ENCODE measurements at places on chromosomes 13 and 19.

DNA sequence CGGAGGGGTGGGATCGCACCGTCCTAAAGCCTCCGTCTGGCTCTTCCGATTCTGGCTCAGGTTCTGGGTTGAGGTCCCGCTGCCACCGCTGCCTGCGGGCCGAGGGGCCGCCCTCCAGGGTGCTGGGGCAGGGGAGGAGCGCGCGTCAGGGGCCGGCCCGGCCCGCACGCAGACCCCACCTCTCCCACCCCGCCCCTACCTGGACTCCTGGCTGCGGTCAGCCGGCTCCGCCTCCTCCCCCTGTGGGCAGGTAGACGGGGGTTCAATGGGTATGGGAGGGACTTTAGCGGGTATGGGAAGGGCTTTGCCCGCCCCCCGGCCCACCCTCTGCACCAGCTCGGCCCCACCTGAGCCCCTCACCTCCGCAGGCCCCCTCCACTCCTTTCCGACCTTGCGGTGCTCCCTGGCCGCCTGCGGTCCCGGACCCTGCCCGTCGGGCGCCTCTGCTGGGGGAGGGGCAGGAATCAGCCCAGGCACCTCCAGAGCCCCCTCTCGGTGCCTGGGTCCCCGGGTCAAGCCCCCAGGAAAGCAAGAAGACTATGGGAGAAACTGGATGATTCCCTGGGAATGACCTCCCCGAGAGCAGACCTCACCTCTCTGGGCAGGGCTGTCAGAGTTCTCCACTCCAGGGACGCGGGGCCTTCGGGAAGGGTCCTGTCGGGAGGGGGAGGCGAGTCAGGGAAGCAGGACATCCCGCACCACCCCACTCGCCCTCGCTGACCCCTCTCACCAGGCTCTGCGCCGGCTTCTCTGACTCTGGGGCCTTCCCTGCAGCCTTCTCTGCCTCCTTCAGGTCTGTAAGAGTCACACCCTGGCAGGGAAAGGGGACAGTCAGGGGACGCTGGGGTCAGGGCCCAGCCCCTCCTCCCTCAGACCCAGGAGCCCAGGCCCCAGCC lies 17.0 kb downstream of the EPS8L1 start:
- DNase-seq: no peak

GRCh38 chr13:37039896-37040295 lies 19.6 kb downstream of the SUPT20H start:
- no peak for DNase-seq

- DNase-seq: no peak
Measured at GRCh38 chr19:29491995-29492577, 33.7 kb upstream of the VSTM2B start.

GRCh38 chr13:113176280-113176679 lies 17.8 kb downstream of the PROZ start:
- DNase-seq: no peak

GRCh38 chr13:32676242-32676641 lies 90.0 kb downstream of the PDS5B start:
- no peak for DNase-seq

DNA sequence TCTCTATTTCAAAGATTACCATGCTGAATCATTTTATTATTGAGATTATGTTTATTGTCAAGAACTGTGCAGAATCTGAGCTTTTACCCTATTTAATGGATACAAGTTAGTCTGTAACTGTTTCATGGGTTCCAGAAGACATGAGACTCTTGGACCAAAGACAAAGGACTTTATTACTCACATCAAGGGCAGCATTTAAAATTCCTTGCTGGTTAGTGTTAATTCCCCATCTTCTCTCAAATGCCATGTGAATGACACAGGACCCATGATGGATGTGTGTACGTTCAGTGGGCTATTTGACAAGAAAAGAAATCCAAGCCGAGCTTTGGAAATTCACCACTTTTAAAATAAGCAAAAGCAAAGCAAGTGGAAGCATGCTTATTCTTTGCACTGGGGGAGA lies 139.9 kb downstream of the PCDH20 start:
- DNase-seq: no peak

DNA sequence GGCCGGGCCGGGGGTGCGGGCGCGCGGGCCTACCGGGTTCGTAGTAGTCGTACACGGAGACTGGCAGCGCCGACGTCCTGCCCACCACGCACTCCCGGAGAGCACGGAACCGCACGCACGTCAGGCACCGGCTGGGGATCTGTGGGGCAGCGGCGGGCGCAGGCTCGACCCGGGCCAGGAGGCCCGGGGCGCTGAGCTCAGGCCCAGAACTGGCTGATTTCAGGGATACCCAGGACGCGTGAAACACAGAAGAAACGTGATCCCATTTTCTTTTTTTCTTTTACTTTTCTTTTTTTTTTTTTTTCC lies 9.0 kb downstream of the F2RL3 start:
- DNase-seq: no peak

GRCh38 chr19:32367063-32367462 lies 21.7 kb downstream of the ZNF507 start:
- DNase-seq: no peak

DNA sequence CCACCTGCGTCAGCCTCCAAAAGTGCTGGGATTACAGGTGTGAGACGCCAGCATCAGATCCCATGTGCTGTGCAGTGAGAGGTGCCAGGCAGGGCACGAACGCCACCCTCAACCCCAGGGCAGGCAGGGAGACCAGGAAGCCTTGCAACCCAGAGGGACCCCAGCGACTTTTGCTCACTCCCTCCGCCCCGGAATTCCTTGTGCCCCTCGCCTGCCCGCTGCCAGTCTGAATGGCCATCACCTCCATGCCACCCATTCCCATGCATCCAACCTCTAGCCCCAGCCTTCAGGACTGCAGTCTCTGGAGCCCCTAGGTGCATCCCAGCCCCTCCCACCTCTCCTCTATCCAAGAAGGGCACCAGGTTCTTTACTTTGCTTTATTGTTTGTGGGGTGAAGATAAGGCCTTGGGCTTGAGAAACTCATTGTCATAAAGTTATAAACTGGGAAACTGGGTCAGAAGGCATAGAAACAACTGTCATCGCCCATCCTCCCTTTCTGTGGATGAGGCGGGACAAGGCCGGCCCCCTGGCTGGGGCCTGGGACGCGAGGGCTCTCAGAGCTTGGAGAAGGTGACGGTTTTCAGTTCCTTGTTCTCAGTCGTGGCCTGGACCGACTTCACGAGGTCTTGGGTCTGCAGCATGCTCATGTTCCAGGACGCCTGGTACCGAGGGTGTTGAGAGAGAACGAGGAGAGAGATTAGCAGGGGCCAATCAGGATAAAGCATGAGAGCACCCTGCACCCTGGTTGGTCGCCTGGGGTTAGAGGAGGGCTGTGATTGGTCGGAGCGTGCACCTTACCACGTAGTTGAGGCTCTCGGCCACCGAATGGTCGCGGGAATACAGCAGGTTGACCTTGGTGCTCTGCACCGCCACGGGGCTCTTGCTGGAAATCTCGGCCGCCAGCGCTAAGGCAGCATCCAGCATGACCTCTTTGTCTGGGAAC lies 2.6 kb upstream of the LGALS4 start:
- no peak for DNase-seq

DNA sequence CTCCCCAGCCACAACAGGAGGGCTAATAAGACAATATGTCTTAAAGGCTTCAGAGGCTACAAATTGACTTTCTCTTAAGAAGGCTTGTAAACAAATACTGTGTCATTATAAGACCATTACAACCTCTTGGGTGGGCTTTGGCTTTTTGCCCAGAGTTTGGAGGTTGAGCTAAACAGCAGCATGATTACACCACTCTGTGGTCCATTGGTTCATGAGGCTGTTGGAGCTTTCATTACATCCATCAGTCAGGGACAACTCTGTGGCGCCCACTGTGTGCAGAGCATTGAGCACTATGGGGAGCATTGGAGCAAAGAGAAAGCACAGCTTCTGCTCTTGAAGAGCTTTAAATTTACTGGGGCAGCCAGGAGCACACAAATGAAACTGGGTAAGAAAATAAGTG lies 75.9 kb downstream of the TNFSF11 start:
- DNase-seq: no peak

GRCh38 chr13:96958286-96958891 lies 35.9 kb downstream of the OXGR1 start:
- DNase-seq: no peak

DNA sequence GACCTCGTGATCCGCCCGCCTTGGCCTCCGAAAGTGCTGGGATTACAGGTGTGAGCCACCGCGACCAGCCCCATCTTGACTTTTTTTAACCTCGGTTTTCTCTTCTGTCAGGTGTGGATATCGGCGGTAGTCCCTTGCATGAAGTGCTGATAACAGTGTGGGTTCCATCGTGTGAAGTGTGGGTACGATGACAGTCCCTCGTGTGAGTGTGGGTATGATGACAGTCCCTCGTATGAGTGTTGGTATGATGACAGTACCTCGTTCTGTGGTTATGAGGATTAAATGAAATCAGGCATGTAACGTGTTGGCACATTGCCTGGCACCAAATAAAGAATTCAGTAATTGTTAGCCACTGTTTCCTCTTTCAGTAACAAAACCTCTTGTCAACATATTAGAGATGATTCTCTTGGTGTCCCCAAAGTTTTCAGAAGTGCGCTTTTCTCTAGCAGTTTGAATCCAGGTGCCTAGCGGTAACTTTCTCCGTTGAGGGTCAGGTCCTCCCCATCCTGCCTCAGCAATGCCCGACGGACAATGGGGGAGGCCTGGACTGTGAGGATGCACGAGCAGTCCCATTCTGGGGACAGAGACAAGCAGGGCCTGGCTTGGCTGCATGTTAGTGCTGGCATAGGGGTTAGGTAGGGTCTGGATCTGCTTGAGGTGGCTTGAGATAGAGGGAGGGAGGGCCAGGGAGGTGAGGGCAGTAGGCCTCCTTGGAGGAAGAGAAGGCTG lies 15.3 kb downstream of the GATAD2A start:
- DNase-seq: no peak

DNA sequence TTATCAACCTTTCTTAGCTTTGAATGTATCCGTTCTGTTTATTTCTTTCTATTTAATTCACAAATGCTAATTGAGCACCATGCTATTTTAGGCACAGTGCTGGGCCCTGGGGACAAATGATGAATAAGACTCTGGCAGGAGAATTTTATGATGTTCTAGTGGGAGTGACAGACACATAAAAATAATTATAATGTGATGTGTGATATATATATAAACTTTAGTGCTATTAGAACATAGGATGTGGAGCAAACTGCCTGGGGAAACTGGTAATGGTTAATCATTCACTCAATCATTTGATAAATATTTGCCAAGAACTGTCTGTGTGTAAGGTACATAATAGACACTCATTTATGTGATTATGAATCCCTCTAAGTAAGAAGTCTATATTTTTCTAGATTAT lies 50.7 kb upstream of the FRY start:
- no peak for DNase-seq

GRCh38 chr19:34482380-34483250 lies 1.1 kb downstream of the WTIP start:
- no peak for DNase-seq

GRCh38 chr13:90751026-90751425 lies 596.5 kb upstream of the MIR17HG start:
- no peak for DNase-seq

DNA sequence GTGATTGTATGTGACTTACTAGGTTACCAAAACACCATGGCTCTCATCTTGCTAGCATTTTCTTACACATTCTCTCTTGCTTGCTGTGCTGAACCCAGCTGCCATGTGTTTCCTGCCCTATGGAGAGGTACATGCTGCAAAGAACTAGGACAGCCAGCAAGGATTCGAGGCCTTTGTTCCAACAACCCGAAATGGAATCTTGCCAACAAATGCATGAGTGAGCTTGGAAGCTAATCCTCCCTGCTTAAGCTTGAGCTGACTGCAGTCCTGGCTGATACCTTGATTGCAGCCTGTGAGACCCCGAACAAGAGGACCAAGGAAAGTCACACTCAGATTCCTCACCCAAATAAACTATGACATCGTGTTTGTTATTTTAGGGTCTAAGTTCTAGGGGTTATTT lies 651.2 kb downstream of the SLITRK6 start:
- DNase-seq: no peak

DNA sequence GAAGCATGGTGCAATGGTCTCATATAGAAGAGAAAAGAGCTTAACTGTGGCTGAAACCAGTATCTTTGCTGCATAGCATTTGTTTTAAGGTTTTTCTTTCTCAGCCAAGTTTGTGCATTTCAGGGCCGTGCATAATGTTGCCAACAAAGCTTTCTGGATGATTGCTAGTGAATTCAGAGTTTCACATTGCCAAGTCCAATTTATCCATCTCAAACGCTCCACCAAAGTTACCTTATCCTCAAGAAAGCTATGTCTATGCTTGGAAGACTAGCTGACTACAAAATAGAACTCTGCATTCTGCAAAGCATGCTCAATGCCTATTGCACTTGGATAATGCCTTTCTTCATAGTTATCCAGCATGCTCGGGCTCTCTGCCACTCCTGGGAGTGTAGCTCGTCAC lies 535.8 kb upstream of the SGCG start:
- no peak for DNase-seq

GRCh38 chr19:15216363-15216762 lies 15.6 kb upstream of the NOTCH3 start:
- DNase-seq: no peak

DNA sequence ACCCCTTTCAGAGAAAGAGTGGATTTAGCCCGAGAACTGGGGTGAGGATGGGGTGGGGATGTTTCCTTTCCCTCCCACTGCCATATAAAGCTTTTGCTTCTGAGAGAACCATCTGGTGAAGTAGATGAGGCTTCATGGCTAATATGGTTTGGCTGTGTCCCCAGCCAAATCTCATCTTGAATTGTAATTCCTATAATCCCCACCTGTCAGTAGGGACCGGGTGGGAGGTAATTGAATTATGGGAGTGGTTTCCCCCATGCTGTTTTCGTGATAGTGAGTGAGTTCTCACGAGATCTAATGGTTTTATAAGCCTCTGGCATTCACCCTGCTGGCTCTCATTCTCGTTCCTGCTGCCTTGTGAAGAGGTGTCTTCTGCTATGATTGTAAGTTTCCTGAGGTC lies 270.9 kb downstream of the LMO7 start:
- no peak for DNase-seq

DNA sequence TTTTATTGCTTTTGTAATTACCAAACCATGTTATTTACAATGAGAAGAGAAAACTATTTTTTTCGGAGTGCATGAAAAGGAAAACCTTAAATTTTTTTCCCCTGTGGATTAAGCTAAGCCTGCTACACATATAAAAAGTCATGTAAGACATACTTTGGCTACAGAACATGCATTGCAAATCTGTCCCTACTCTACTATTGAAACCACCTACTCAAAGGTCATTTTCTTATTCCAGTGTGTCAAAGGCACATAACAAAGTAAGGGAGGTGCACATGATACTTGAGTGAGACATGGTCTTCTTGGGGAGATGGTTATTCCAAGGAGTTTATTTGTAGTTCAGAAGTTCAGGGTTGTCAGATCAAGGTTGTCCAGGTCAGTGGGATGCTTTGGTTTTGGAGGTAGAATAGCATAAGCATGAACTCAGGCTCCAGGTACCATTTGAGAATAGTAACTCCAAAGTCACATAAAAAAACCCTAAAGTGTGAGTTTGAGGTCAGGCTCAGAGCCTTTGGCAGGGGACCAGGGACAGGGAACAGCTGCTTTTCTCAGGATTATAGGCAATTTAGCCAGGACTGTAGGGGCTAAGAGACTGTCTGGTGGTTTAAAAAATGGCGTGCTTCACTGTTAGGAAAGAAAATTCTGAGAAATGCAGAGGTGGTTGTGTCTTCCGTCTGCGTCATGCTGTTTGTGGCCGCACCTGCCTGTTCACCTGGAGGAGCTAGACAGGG lies 15.4 kb downstream of the FARP1 start:
- no peak for DNase-seq

Data from SIG-M5 (cell line).